NCI-H526 (cell line): ENCODE measurements at places on chromosomes 1 and 21.
A peak's percentile ranks its signal among the peaks of the same experiment; 100 is the strongest.

DNA sequence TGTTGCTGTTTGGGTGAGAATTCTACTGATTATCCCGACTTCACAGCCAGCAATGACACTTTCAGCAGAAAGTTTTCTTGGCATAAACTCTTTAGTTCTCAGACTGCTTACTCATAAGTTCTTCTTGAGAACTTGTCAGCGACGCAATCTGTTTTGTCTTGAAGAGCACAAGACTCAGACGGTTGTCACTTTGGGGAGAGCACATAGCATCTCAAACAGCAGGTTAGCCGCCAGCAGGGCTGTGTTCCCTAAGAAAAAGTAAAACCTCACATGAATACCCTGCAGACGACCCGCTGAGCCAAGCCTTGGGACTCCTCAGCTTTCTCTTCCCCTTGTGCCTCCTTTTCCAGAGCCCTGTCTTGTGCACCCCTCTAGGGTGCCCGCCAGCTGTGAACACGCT lies 11.4 kb downstream of the AGMAT start:
- no peak for DNase-seq

- no peak for DNase-seq
Measured at GRCh38 chr1:5220821-5221220, 566.4 kb downstream of the AJAP1 start.

DNA sequence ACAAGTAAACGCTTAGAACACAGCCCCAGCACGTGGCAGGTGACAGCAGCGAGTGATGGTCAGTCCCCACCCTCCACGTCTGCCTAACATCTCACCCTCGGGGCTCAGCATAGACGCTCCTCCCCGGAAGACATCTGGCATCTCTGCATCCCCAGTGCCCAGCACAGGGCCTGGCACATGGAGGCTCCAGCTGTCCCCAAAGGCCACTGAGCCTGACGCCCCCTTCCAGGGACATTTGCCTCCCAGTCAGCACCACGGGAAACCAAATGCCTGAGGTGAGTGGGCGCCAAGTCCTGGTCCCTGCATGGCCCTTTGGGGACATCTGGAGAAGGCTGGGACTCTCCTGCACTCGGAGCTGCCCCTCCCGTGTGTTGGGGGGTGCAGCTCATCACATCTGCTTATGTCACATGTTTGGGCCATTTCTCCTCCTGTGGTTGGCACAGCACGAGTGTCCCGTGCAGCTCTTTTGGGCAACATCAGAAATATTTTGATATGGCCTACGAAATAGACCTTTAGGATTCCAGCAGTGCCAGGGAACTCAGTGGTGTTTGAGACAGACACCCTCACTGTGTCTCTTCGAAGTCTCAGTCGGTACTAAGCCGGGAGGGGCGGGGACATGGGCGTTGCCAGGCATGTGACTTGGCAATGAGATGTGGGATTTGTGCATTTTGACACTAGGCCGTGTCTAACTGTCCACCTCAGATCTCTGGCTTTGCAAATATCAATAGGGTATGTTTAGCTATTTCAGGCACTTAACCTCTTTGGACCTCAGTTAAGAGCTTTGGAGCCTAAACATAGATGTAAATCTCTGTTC lies 315.0 kb downstream of the PTPRU start:
- DNase-seq, result no peak

GRCh38 chr1:26666855-26667254 lies 29.0 kb upstream of the ARID1A start:
- no peak for DNase-seq

DNA sequence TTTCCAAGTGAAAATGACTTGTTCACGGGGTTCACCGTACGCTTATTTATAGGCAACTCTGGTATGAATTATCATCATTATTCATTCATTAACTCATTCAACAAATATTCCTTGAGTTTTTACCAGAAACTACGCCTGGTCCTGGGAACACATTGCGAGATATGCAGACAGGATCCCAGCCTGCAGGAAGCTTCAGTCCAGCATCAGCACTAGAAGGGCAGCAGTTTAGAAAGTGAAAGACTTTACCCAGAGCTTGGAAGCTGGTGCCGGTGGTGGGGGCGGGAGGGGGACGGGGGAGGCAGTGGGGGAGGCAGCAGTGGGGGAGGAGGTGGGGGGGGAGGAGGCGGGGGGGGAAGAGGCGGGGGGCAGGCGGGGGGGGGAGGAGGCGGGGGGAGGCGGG lies 55.9 kb downstream of the SETD4 start:
- DNase-seq, result no peak

GRCh38 chr1:187577610-187578009 lies 748.9 kb downstream of the PLA2G4A start:
- DNase-seq, result no peak

DNA sequence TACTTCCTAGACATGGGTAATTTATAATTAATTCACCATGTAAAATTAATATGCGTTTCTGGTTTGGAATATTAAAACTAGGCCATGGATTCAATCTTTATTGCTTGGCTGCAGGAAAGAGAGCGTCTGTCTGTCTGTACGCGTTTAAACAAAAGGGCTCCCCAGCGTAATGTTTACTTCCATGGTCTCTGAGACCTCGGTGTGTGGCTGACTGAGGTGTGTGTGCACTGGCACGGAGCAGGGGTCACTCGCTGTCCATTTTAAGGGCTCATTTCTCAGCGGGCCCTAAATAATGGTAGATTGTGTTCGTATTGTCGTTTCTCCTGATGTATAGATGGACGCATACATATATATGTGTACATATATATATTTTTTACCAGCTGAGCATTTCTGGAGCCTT lies 119.6 kb downstream of the ATG4C start:
- DNase-seq, result no peak

- DNase-seq, result no peak
Measured at GRCh38 chr1:97212671-97213070, 491.1 kb downstream of the PTBP2 start.

GRCh38 chr1:10179406-10180091 lies 30.8 kb upstream of the KIF1B start:
- no peak for DNase-seq

DNA sequence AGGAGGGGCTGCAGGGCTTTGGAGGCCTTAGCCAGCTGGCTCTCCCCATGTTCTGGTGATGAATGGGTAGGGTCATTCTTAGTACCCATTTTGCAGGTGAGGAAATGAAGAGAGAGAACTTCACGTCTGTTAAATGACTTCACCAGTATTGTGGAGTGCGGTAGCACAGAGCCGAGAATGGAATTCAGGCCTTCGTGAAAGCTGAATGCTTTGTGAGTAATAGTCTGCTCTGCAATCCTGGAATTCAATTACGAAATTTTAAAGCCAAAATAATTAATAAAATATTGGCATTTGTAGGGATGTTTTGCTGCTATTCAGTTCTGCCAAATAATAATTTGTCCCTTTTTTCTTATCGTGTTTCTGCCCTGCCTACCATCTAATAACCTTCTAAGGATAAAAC lies 197.7 kb downstream of the GREM2 start:
- no peak for DNase-seq

GRCh38 chr1:248871837-248872401 lies 13.0 kb upstream of the ZNF692 start:
- no peak for DNase-seq

DNA sequence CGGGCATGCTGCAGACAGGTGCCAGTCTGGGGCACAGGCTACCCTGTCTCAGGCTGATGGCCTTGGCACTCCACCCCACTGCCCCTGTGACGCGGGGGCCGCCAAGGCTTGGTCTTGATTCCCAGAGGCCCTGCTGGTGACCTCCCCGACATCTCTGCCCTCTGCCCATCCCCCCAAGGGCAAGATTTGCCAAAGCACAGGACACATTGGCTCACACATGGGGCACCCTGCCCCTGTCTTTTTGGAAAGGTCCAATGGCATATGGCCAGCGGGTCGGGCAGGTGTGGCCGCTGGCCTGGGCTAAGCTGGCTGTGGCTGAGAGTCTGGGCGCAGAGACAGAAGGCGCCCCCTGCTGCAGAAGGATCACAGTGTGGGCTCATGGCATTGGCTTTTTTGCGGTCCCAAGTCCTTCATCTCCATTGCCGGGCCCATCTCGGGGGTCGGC lies 4.6 kb downstream of the MIB2 start:
- no peak for DNase-seq

DNA sequence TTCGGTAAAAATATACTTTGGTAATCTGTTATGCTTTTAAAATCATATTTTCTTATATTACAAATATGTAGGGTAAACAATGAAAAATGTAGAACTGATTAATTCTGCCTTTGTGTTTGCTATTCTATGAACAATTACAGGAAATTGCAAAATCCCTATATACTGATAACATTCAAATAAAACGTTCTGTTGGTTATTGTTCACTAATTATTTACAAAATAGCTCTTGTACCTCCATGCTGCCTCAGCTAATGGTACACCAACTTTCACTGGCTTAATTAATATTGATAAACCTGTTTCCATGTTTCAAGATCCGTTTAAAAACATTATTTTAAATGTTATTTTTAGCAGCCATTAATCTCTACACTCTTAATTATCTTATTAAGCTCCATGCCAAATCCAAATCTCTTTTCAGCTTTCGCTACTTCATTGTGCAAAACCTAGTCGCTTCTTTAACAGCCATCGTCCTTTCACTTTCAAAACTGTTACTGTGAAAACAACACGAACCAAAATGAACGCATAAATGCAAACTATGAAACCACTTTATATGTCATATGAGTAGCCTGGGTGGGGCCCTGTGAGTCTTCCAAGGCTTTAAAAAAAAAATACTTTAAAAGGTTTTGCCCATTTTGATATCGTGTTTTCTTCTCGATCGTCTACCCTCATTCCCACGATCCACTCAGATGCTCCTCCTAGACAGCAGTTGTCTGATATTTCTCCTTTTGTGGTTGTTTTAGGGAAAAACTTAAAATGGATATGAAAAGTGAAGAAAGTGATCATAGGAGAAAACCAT lies 807.1 kb downstream of the USP25 start:
- no peak for DNase-seq

DNA sequence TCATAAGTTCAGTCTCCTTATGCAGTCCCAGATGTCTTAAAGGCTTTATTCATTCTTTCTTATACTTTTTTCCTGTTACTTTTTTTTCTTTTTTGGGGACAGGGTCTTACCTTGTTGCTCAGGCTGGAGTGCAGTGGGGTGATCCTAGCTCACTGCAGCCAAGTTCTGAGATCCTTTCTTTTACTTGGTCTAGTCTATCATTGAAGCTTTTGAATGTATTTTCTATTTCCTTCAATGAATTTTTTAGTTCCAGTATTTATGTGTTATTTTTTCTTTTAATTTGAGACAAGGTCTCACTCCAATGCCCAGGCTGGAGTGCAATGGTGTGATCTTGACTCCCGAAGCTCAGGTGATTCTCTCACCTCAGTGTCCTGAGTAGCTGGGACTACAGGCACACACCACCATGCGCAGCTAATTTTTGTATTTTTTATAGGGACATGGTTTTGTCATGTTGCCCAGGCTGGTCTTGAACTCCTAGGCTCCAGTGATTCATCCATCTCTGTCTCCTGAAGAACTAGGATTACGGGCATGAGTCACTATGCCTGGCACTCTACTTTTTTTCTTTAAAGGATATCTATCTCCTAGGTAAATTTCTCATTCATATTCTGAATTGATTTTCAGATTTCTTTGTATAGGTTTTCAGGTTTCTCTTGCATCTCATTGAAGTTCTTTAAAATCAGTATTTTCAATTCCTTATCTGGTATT lies 26.1 kb upstream of the GTF2B start:
- DNase-seq, result no peak

GRCh38 chr1:175152006-175152652 lies 40.4 kb downstream of the KIAA0040 start:
- DNase-seq, result peak; percentile 86

GRCh38 chr1:113940365-113941244 lies 11.5 kb downstream of the HIPK1 start:
- DNase-seq, result no peak

GRCh38 chr1:86998727-86999126 lies 84.3 kb downstream of the HS2ST1 start:
- DNase-seq, result no peak

DNA sequence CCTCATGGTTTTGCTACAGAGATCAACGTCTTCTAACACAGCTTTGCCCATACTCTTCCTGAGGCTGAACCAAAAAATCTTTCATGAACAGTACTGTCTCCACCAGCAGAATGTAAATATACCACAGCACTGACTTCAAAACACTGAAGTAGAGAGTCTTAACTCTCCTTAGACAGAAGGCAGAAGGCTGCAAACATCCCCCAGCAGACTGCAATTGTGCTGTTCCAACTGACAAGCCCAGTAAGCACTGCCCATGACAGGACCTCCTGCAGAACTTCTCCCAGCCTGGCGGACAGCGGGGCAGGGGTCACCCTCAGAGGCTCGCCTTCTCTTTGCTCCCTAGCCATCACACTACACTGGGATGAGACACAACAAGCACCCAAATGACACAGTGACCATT lies 218.7 kb downstream of the RERE start:
- no peak for DNase-seq

DNA sequence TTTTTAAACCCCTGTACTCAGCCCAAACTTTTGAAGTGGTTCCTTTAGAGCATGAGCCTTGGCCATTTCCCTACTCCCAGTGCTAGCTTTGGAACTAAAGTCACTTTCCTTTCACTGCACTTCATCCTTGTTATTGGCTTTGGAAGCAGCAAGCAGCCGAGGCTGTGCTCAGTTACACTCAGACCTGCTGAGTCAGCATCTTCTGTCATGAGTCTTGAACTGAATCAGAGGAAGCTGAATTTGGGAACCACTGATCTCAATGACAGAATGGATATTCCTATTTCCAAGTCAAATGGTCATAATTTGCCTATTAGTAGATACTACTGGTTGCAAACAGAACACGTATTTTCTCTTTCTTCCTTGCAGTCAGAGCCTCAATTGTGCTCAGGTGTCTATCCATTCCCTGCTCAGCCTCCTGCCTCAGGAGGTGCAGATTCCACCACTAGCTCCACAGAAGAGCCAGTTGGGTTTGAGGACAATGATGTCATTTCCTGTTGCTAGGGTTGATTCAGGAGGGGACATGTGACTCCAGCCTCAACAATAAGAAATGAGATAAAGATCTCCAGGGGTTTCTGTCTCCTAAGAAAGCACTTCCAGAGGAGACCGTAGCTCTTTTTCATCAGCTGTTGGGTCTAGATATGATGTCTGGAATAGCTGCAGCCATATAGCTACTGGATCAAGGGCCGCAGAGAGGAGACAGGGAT lies 44.9 kb upstream of the NTPCR start:
- peak; percentile 50 for DNase-seq

DNA sequence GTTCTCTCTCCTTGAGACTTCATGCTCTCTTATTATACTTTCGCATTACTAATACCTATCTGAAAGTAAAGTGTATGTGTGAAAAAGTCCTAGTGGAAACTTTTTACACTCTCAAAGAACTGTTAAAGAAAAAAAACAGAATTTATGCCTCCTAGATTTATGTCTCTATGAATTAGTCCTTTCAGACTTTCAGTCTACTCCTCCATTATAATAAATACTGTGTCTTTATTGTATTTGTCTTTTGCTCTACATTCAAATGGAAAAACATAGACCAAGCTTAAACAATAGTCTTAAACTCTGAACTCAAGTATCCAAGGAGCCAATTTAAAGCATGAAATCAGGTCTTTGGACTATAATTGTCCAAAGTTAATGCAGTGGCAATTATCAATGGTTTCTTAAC lies 1449.0 kb downstream of the PLA2G4A start:
- no peak for DNase-seq
